ENCODE measurements at places on chromosomes 11 and 22.

- H3K4me3 ChIP-seq: no peak overlapping the region
- H3K27ac ChIP-seq: no peak overlapping the region
- H3K4me1 ChIP-seq: no peaks in the 10 kb centered on the region
- DNase-seq: no peak
These were observed 46.2 kb downstream of the P4HA3 start for GRCh38 chr11:74265256-74265655.

GRCh38 chr22:49938565-49939136 lies 20.2 kb downstream of the CRELD2 start:
- no peak for DNase-seq
- H3K36me3 ChIP-seq: no peaks in the 10 kb centered on the region
- peaks cover 5% of the 10 kb centered on the region for H3K4me1 ChIP-seq
- H3K4me3 ChIP-seq: no peak overlapping the region
- no peak overlapping the region for H3K27ac ChIP-seq

GRCh38 chr22:44409211-44409973 lies 88.6 kb downstream of the RTL6 start:
- H3K4me1 ChIP-seq: peaks cover 6% of the 10 kb centered on the region
- H3K27ac ChIP-seq: no peak overlapping the region
- no peak for DNase-seq
- no peaks in the 10 kb centered on the region for H3K27me3 ChIP-seq
- H3K4me3 ChIP-seq: no peak overlapping the region

DNA sequence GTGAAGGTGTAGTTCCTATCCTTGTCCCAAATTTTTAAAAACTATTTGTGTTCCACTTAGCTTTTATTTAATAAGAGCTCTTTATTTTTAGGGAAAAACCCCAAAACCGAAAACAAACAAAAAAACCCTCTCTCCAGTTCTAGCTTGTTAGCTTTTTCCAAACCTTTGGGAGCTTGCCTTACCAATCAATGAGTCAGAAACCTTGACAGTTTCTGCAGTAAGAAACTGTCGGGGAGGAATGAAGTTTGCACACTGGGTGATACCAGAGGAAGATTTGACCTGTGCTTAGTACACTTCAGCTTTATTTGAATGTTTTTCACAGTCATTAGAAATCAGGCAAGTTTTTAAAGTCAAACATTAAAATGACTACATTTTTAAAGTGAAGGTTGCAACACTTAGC lies 105.0 kb downstream of the FAT3 start:
- H3K27me3 ChIP-seq: no peaks in the 10 kb centered on the region
- peak overlapping the region; percentile 31 for H3K27ac ChIP-seq
- no peaks in the 10 kb centered on the region for H3K36me3 ChIP-seq
- peaks cover 8% of the 10 kb centered on the region for H3K4me1 ChIP-seq

GRCh38 chr11:134008634-134009071 lies 51.9 kb upstream of the IGSF9B start:
- H3K4me3 ChIP-seq: no peak overlapping the region
- H3K36me3 ChIP-seq: no peaks in the 10 kb centered on the region
- H3K27ac ChIP-seq: no peak overlapping the region

DNA sequence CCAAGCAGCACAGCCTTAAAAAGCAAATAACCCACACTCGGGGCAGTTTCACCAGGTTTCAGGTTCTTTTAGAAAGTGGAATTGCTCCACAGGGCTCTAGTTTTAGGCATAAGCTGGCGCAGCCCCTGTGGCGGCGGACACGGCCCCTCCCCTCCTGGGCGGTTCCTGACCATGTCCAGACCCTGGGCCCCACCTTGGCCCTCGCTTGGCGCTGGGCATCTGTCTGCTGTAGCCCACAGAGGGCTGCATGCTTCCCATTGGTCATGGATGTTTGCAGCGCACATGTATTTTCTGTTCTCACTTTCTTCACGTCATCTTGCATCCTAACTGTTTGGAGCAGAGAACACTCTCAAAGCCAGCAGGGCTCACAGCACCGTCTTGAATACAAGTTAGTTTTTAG lies 244.3 kb downstream of the BRD1 start:
- no peak for DNase-seq
- peaks cover 3% of the 10 kb centered on the region for H3K27me3 ChIP-seq
- no peaks in the 10 kb centered on the region for H3K4me1 ChIP-seq
- H3K27ac ChIP-seq: no peak overlapping the region
- H3K36me3 ChIP-seq: no peaks in the 10 kb centered on the region
- H3K4me3 ChIP-seq: no peak overlapping the region

- peaks cover 22% of the 10 kb centered on the region for H3K4me1 ChIP-seq
- H3K27me3 ChIP-seq: no peaks in the 10 kb centered on the region
- no peak overlapping the region for H3K4me3 ChIP-seq
- H3K36me3 ChIP-seq: no peaks in the 10 kb centered on the region
- DNase-seq: no peak
- H3K27ac ChIP-seq: peak overlapping the region; percentile 82
These were observed 53.2 kb downstream of the IRAG1 start for GRCh38 chr11:10640308-10640707.

DNA sequence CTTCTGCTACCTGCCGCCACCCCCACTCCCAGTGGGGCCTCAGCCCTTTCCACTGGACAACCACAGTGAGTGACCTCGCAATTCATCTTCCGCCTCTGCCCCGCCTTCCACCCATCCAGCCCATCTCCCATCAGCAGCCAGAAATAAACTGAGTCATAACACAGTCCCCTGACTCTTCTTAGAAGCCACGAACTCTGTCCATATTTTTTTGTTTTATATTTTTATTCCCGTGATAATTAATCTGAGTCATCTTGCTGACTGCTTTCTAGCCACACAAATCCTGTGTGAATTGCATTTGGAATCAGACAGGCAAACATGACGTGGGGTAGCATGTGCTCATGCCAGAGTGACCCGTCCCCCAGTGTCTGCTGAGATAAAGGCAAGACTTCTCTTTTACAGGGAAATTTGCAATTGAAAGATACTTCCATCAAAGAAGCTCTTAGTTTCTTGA lies 7.0 kb downstream of the FADD start:
- no peak for DNase-seq
- H3K27ac ChIP-seq: no peak overlapping the region

GRCh38 chr22:28299309-28299708 lies 380.3 kb upstream of the PITPNB start:
- peaks cover 42% of the 10 kb centered on the region for H3K36me3 ChIP-seq
- H3K4me1 ChIP-seq: no peaks in the 10 kb centered on the region
- H3K27me3 ChIP-seq: no peaks in the 10 kb centered on the region
- no peak overlapping the region for H3K4me3 ChIP-seq

DNA sequence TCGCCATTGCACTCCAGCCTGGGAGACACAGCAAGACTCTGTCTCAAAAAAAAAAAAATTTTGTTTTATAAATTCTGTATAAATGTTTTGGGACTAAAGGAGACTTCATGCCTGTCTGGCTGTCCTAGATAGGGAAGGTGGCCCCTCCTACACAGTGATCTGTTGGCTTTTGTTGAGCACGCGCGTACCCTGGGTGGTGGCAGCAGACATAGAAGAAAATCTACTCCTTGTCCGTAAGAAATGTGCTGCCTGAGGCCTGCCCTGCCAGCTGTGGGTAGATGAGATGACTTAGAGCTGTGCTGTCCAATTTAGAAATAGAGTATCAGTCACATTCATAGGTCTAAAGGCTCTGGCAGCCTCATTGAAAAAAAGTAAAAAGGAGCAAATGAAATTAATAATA lies 37.0 kb downstream of the AP2A2 start:
- no peak for DNase-seq
- no peaks in the 10 kb centered on the region for H3K4me1 ChIP-seq
- no peak overlapping the region for H3K27ac ChIP-seq
- peaks cover 75% of the 10 kb centered on the region for H3K36me3 ChIP-seq

DNA sequence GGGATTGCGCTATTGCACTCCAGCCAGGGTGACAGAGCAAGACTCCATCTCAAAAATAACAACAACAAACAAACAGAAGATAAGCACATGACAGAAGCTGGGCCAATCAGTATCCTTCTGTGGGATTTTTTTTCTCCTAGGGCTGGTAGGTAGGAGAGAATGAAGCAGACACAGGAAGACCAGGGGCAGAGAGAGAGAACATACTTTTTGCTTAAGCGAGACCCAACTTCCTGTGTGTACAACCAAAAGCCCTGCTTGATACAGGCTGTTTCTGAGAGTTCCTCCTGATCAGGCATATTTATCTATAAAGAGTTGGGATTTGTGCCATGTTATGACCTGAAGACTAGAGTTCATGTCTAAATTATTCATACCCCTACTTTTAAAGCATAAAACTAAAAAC lies 12.4 kb upstream of the PLEKHB1 start:
- DNase-seq: no peak
- no peaks in the 10 kb centered on the region for H3K4me1 ChIP-seq
- no peak overlapping the region for H3K27ac ChIP-seq
- H3K27me3 ChIP-seq: no peaks in the 10 kb centered on the region
- no peaks in the 10 kb centered on the region for H3K36me3 ChIP-seq

DNA sequence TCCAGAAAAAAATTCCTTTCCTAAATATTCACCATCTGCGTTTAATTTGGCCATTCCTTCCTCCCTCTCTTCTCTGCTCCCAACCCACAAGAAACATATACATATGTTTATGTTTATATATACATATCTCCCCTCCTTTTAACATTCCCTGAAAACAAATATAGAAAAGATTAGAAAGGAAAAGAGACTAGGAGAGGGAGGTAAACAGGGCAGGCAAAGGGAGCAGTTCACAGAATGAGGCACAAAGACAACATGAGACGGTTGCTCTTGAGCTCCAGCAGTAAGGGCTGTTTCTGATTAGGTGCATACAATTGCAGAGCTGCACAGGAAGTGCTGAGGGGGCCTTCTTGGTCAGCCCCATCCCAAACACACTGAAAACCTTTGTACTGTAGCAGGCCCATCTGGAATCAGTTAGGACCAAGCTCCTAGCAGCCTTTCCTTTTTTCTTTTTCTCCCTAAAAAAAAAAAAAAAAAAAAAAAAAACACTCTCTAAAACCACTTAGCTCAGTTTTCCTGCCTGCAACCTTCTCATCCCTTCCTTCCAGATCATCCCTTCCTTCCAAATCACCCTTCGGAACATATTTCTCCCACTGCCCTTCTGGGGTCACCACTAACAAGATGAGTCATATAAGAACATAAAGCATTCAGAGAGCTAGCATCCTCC lies 57.0 kb downstream of the RBFOX2 start:
- H3K4me3 ChIP-seq: no peak overlapping the region
- no peaks in the 10 kb centered on the region for H3K27me3 ChIP-seq
- H3K27ac ChIP-seq: no peak overlapping the region
- DNase-seq: no peak

DNA sequence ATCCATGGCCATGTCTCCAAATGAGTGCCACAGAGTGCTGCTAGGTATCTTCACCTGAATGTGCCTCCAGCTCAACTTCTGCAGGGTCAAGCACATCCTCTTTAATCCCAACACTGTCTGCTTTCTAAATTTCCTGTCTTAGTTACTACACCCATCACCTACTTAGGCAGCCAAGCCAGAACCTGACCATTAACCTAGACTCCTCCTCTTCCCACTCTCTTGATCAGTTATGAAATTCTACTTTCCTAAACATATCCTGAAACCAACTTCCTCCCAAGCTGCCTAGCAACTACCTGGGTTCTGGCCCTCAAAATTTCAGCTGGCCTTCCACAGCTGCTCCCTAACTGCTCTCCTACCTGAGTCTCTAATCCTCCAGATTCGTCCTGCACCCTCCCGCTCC lies 22.7 kb downstream of the CADM1 start:
- H3K4me1 ChIP-seq: no peaks in the 10 kb centered on the region
- no peaks in the 10 kb centered on the region for H3K36me3 ChIP-seq
- no peak overlapping the region for H3K27ac ChIP-seq
- H3K27me3 ChIP-seq: no peaks in the 10 kb centered on the region
- H3K4me3 ChIP-seq: no peak overlapping the region

DNA sequence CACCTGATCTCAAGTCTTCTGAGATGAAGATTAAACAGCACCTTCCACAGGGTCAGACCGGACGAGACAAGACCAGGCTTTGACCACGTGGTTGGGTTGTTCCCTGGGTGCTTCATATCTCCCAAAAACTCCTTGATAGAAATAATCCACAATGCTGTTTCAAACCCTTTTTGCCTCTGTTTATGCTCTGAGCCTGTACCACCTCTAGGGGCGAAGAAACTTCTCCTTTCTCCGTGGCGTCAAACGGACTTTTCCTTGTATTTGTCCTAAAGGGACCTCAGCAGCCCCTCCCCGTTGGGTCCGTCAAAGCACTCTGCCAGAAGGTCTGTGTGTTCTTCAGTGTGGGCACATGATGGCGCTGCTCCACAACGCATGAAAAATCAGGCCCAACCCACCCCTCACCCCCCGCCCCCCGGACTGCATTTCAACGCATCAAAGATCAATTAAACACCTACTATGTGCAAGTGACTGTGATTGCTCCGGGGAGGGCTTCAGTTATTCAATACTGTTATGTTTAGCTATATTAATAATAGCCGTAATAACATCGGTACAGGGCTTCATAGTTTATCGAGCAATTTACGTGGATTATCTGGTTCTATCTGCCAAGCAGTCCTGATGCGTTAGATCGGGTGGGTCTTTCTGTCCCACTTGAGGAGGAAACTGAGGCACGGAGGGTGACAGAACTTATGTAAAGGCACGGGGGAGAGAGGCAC lies 17.3 kb upstream of the EIF3D start:
- no peaks in the 10 kb centered on the region for H3K27me3 ChIP-seq
- DNase-seq: peak; percentile 63
- no peaks in the 10 kb centered on the region for H3K36me3 ChIP-seq

DNA sequence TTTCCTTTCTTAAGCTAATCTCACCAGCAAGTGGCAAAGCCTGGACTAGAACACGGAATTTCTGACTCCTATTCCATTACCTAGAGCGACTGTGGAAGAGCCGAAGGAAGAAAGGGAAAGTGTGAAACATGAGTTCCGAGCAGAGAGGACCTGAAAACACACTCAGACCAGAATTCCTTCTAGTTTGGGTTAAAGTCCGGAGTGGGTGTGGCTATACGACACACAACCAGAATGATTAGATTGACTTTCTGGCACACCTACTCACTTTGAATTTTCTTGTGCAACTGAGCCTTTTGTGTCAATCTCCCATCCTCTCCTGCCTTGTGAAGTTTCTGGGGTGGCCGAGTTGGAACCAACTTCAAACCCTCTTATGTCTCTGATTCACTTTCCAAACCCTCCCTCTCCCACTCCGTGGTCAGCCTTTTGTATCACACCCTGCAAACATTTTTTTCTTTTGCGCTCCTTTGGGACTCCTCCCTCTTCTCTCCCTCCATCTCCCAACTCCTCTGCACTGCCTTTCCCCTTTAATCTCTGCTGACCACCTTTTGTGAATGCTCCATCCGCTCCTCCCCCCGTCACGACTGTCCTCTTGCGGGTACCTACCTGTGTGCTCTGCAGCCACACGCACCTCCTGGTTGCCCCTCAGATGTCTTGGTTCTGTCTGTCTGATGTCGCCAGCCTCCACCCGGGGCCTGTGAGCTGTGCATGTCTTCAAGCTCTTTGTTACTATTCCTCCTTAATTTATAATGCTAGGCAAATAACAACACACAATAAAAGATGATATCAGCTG lies 86.3 kb upstream of the BLID start:
- H3K4me1 ChIP-seq: no peaks in the 10 kb centered on the region
- DNase-seq: no peak
- H3K4me3 ChIP-seq: no peak overlapping the region
